ENCODE measurements at places on chromosomes 3 and 15.

DNA sequence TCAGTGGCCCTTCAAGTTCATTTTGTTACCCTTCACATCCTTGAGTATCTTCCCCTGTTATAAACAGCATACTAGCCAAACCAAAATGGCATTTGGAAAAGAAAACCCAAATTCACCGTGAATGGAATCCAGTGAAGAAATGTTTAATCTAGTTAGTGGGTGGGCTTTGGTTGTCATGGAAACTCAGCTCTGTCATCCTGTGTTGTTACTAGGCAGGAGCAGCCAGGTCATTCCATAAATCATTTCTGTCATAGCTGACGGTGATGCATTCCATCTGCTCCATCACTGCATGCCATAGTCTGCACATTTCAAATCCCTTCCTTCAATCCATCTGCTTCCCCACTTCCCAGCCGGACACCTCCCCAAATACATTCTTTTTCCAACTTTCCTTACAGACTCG, 140.4 kb upstream of the CGNL1 start:
- no peak for DNase-seq

DNA sequence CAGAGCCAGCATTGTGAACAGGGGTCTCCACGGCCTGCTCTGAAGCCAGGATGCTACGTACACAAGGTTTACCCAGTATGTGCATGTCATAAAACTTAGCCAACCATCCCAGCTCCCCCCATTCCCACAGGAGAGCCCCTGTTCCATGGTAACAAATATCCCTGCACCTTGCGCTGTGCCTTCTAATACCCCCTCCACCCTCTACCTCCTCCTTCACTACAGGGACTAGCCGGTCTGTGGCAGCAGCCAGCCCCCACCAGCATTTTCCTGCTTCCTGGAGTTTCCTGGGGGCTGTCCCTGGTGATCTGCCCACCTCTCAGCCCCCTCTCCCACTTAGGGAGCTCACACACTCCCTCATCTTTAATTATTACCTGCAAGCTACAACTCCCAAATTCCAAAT, 20.4 kb downstream of the ACSBG1 start:
- no peak for DNase-seq

- no peak for DNase-seq
Observed at GRCh38 chr3:10228248-10228950, 19.9 kb upstream of the TATDN2 start.

- DNase-seq, result peak; percentile 44
Observed at GRCh38 chr3:177197727-177198460, 612 bp upstream of the TBL1XR1 start.

DNA sequence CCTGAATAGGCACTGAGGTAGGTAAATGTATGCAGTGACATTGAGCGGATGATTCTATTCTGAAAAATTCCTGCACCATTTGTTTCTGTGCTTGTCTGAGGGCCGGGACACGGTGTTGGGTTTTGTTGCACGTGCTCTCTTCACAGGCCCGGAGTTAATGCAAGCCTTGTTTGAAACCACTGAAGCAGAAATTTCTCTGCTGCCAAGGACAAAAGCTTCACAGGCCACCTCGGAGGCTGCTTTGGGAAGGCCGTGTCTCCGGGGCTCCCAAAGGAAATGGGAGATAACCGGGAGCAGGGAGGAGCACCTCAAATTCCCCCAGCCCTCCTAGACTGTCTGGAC, 179.4 kb downstream of the OPA1 start:
- DNase-seq, result no peak

DNA sequence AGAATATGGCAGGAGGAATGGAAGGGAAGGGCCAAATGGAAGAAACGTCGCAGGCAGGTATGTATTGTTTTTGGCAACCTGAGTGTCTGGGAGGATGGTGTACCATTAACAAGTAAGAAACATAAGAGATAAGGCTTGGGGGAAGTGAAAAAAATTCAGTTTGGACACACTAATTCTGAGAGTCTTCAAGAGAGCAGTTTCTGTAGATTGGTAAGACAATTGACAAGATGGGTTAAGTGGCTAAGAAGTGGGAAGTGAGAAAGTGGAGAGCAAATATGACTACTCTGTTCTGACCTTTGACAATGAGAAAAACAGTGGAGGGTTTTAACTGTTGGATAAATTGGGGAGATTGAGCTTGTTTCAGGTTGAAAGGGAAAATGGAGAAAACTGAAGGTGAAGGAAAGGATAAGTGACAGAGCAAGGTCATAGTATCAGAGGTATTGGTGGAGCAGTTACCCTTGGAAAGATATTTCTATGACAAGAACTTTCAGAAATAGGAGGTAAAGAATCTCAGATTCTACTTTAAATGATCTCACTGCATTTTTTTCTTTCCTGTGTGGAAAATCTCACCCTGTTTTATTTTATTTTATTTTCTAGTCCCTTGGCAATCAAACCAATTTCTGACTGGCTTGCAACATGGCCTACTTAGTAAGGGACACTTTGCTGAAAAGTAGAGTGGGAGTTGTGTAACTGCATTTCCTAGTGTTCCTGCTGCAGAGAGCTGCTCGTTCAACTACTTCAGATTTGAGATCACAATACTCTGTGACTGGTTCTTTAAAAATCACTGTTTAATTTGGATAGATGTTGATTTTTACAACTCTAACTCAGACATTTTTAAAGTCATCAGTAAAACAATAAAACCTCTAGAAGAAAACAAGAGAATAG, 23.1 kb upstream of the GABPB1 start:
- no peak for DNase-seq

DNA sequence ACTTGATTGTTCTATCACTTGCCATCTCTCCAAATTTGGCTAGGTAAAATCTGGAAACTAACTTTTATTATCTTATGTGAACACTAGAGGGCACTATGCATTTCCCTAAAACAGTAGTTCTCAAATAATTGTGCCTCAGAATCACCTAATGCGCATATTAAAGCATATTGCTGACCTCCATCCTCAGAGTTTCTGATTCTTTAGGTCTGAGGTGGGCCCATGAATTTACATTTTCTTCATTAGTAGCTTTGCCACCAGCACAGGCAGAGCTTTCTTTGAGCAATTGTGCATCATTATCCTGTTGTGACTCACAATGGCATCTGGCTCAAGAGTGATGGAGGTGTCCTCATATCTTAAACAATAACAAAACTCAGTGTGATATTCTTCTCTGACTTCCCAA, 17.5 kb upstream of the BCHE start:
- no peak for DNase-seq

GRCh38 chr3:47266709-47267489, 15.7 kb downstream of the KIF9 start:
- DNase-seq, result no peak

DNA sequence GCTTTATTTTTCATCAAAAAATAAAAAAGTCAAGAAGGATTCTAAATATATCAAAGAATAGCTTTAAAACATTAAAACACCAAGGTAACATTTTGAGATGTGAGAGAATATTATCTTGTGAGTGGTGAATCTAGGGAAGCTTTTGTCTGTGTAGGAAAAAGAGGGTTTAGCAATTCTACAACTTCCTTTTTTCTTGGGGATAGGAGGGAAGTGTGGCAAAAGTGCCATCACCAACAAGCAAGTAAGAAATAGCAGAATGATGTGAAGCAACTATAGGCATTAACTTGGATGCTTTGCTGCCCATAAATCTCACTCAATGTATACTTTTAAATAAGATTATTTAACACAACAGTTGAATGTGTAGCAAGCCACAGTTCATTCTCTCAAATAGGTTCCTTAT, 57.8 kb upstream of the SUCLG2 start:
- DNase-seq, result no peak

DNA sequence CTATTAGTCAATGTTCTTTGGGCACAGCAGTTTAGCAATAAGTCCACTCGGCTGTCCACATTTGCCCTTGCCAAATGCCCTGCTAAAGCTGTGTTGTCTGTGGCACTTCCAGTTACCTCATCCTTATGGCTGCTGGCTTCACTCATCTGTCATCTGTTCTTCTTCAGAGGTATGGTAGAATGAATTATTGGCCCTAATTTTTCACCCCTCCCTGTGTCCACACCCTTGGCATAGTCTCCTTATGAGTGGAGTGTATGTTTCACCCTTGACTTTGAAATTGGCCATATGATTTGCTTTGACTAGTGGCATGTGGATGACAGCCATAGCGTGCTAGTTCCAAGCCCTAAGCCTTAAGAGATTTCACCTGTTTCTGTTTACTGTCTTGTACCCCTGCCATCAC, 72.1 kb upstream of the EPHB1 start:
- DNase-seq, result no peak

DNA sequence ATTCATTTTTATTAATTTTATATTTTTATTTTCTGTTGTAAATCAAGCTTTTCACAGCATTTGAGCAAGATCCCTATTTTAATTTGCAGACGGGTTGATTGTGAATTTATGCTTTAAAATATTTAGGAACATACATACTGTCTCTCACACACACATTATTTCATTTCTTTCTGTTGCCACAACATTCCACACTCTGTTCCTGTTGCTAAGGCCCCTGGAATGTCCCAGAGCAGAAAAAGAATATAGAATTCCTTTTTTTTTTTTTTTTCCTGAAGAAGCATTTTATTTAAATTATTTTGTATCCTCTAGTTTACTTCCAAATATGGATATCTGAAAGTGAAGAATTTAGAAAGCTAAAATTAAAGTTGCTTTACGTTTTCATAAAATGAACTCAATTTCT, 36.8 kb upstream of the SCAANT1 start:
- DNase-seq, result no peak

DNA sequence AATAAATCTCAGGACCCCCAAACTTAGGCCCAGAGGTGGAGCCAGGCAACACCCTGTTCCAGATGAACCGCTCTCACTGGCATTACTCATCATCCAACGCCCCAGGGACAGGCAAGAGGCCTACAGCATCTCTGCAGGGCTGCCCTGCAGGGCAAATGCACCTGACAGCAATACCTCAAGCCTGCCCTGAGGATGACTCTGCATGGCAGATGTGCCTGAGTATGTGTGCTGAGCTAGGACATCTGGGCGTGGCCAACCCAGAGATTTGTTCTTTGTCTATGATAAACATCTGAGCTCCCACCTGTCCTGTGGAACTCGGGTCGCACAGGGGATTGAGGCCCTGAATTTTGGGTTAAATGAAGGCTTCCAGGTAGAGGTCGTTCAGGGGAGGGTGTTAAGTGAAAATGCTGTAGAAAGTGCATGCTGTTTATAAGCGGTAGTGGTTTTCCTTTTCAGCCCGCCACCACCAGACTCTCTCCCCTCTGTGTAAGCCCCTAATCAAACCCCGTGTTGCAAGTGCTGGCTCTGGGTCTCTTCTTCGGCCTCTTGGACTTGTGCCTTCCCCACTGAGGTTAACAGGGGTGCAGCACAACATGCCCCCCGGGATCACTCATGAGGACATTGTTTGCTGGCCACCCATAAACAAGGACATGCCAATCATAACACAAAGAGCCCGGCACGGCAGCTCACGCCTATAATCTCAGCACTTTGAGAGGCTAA, 92.3 kb downstream of the ATP10A start:
- DNase-seq, result no peak

- DNase-seq, result no peak
Observed at GRCh38 chr15:31393444-31394091, 66.9 kb downstream of the KLF13 start.

DNA sequence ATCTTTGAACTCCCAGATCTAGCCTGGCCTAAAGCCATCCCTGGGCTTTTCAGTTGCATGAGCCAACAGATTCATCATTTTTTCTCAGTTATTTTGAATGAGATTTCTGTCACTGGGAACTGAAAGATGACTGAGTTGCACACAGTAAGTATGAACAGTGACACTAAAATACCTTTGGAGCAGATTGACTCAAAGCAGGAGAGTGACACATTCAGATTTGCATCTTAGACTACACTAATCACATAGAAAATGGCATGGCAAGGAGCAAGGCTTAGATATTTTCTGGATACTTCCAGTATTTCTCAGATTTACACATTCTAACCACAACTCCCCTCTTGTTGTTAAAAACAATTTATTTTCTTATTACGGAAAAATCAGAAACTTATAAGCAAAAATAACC, 32.8 kb downstream of the SEC62 start:
- DNase-seq, result no peak

DNA sequence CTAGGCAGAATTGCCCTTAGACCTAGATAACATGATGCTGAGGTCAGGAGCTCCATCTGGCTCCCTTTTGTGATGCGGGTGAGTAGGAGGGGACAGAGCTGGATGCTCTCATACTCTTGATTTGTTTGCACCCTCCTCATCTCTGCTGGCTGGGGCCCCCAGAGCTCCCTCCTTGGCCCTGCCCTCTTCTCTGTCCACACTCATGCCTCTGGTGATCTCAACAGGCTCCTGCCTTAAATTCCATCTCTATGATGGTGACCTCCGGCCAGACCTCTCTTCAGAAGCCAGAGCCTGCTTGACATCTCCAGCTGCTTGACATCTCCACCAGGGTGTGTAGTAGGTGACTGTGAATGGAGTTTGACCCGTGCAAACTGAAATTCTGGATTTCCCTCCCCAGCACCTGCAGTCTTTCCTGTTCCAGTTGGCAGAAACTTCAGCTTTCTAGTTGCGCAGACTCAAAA, 4.3 kb upstream of the FGD5 start:
- no peak for DNase-seq

GRCh38 chr3:18376682-18377081, 48.5 kb downstream of the SATB1 start:
- DNase-seq, result no peak

DNA sequence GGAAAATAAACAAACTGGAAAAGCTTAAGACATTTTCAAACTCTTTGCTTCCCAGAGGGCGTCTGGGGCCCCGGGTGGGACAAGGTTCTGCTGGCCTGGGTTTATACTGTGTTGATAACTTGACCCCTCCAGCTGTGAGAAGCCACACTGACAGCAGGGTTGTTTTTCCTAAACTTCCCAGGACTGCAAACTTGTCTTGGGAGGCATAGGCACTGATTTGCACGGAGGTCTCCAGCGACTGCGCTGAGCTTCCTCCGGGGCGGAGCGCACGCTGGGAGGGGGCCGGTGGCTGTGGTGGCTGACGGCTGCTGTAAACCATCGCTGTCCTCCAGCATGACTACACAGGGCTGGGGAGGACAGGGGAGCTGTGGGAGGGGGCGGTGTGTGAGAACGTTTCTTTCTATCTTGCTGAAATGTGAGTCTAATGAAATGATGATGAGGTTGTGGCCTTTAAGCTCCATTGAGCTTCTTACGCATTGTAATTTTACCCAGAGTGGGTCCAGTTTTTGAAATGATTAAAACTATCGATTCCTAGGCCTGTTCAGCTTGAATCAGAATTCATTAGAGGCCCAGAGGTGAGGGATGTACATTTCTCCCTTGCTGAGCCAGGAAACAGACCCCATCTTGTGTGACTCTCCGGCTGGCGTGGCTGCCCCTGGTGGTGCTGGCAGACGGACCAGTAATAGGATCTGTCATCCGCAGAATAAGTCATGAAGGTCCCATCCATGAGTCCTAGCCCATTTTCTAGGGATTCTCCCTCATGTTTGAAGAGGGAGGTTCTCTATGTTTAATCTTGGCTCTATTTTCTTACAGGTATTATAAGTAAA, 40.5 kb upstream of the VPS8 start:
- no peak for DNase-seq

DNA sequence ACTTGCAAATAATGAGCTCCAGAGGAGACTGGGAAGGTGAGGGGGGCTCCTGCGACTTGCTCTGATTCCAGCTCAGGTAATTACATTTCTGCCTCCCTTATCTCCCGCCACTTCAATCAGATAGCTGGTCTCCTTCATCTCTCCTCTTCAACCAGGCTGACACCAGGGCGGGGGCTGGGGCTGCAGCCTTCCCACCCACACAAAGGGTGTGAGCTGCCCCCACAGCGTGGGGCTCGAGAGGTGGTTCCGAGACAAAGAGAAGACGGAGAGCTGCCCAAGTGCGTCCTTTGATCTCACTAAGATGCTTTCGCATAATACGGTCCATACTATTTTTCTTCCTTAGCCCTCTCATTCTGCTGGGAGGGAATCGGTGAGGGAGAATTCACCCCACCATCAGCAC, 139.7 kb downstream of the NSMCE3 start:
- DNase-seq, result no peak
